HuH-7.5 (cell line): ENCODE measurements at places on chromosomes 7 and 10.

- no peak for DNase-seq
Observed at GRCh38 chr7:92691578-92691977, 101.4 kb upstream of the FAM133B start.

DNA sequence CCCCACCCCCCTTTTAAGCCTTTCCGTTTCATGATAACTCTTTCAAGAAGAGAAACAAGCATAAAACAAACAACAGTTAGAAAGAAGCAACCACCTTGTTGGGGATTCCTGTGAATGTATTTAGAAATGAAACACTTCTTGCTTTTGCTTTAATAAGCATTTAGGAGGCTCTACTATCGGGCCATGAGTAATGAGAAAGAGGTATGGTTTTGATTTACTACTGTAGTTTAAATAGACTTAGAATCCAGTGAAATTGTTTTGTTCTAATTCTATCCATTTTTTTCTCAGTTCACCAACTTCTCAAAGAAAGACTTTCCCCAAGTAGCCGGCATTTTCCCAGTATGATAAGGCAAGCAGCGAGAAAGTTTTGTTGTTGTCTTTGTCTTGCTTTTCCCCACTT, 168.7 kb upstream of the HABP2 start:
- DNase-seq = no peak

DNA sequence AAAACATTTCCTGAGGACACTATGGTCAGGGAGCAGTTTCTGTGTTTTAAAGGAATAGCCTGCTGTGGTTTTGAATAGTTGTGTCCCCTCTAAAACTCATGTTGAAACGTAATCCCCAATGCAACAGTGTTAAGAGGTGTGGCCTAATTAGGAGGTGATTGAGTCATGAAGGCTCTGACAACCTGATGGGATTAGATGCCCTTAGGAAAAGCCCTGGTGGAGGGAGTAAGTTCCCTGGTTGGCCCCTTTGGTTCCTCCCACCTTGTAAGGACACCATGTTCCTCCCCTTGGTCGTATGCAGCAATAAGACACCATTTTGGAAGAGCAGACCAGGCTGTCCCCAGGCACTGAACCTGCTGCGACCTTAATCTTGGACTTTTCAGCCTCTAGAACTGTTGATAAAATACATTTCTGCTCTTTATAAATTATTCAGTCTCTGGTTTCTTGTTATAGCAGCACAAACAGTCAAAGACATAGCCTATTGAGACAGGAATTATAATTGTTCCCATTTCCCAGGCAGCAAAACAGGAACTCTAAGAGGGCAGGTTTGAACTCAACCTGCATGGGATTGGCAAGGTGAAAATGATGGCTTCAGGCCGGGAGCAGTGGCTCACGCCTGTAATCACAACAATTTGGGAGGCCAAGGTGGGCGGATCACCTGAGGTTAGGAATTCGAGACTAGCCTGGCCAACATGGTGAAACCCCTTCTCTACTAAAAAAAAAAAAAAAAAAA, 20.5 kb upstream of the TNS3 start:
- no peak for DNase-seq

DNA sequence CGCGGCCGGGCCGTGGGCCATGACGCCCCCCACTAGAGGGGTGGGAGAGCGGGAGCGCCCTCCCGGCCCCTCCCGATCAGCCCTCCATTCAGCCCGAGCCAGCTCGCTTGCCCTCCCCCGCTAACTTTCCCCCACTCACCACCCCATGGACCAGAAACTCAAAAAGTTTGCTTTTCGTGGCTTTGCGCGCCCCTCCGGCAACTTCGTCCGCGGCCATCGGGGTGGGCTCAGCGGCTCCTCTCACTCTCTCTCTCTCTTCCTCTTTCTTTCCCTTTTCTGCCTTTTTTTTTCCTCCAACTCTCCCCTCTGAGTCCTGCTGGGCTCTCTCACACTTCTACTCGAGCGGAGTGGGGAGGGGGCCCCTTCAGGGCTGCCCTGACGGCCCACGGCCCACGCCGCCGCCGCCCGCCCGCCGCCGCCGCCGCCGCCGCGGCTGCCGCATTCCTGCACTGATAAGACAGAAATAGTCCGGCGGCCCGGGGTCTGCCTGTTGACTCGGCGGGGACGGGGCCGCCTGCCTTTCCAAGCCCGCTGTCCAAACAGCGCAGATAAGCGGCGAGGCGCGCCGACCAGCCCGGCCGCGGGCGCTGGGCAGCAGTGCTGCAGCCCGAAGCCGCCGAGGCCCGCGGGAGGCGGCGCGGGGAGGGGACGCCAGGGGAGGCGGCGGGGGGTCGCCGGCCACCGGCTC, at the start of gene SMARCD3:
Gene SMARCD3 (minus strand): TSS at position 349 of the 688 bp plus-strand sequence. CDS start 132 bp downstream, at position 217.
- peak; percentile 87 for DNase-seq

DNA sequence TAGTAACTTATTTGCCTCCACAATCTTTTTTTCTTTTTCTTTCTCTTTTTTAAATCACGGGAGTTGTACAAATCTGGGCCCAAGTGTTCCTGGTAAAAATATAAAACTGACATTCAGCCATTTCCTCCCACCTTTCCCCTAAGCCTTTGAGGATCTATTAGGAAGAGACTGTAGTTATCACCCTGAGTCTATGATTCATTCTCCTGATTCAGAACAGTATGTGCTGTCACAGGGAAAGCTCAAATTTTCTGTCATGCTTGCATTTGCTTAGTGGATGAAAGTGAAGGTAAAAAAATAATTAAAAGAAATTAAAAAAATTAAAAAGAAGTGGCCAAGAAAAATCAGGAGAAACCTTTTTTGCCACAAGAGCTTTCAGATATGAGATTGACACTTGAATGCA, 71.7 kb downstream of the KIF20B start:
- no peak for DNase-seq

DNA sequence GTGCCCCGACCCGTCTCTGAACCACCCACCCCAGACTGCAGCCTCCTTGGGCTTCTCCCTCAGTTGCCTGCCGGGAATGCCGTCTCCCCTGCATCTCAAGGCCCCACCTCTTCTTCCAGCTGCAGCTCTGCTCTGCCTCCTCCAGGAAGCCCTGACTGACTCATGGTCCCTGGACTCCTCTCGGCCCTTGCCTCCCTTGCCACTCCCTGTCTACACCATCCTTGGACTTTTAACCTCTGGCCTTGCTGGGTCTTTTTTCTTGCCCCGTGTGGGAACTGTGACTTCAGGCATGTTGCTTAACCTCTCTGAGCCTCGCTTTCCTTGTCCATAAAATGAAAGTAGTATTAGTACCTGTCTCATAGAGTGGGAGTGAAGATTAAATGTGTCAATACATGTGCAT, 56.3 kb downstream of the C10orf105 start:
- DNase-seq = no peak

DNA sequence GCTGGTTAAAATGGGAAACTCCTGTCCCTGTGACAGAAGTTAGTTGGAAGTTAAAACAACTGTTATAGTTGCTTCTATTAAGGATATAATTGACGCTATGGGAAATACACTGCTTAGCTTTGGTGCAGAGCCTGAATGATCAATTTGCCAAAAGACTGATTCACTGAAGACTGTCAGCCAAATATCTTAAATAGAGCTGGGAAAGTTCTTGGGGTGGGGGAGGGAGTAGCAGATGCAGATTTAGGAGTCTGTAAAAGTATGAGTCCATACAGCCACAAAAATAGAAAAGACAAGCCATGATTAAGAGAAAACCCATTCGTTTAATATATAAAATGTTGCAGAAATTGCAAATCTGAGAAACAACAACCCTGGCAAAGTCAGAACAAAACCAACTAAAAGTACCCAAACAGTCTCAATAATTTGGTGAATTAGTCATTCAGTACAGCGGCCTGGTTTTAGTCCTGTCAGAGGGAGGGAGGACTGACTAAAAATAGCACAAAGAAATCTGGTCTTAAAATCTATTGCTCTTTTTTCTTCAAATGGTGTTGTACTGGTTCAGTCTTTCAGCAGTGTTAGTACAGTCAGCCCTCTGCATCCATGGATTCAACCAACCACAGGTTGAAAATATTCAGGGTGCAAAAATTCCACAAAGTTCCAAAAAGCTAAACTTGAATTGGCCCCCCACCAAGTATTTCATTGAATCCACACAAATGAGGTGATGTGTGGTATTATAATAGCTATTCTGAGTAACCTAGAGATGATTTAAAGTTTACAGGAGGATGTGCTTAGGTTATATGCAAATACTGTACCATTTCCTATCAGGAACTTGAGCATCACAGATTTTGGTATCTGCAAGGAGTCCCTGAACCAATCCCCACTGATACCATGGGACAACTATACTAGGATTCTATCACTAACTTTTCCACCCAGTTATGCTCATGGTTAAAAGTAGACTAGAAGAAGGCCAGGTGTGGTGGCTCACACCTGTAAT, 30.0 kb downstream of the STK17A start:
- DNase-seq = no peak

GRCh38 chr10:112956631-112957350, 6.7 kb downstream of the TCF7L2 start:
- DNase-seq = no peak

GRCh38 chr10:72597897-72598296, 28.0 kb downstream of the MICU1 start:
- no peak for DNase-seq

DNA sequence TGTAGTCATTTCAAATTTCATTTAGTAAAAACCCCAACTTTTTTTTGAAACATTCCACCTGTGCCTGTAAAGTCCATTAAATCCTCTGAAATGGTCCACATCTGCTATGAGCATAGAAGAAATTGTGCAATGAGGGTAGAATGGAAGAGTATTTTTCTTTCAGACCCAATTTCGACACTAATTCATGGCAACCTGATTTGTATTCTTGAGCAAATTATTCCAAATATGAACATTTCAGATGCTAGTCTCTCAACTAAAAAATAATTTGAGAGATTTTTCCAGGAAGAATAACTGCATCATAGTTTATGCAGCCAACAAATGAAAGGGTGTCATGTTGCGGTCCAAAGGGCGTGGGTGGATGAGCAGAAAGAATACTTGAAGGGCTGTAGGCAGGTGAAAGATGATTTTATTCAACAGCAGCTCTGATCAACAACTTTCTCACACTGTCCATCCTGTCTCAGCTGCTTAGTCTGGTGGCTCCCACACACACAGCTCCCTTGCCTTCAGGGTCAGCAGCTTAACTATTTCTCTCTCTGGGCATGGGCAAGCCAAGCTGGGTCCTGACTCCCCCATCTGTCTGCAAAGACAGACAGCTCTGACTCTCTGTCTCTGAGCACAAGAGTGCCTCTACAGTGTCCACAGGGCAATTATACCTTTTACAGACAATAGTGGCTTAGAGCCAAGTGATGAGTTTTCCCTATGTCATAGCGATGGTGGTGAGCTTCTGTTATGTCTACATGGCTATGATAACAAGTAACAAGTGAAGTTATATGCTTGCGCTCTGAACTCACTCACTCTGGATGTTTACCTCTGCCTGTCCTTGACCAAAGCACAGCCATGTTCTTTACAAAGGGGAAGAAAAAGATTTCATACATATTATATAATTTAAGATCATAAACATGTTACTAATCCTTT, 11.5 kb downstream of the STEAP2 start:
- DNase-seq = no peak

- DNase-seq = no peak
Observed at GRCh38 chr7:39084349-39084748, 106.6 kb downstream of the POU6F2 start.

GRCh38 chr10:113541549-113541927, 11.3 kb upstream of the HABP2 start:
- DNase-seq = no peak

DNA sequence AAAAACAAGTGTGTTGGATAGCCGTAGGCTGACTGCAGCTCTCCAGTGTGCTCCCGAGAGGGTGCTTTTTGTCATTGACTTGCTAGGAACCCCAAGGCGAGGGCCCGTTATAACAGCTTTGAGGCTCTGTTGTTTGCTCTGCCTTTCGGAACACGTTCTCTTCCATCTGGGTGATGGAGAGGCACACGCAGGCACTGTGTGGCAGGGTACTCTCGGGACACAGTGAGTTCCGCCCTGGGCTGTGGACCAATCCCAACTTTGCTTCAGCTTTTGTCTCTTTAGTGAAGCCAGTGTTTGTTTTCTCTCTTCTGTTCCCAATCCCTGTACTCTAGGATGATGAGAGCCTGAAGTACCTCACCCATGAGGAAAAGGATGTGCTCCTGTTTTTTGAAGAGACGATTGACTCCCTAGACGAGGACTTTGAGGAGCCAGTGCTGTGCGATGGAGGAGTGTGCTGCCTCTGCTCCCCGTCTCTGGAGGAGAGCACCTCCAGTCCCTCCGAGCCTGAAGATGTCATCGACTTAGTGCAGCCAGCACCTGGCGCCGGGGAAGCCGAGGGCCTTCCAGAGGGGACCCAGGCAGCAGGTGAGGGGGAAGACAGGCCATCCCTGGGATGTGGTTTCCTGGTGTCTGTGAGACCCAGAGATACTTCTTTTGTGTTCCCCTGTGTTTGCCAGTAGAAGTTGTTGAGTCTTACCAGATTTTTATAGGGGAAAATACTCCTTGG, 43.2 kb downstream of the PROSER2 start:
- no peak for DNase-seq

GRCh38 chr10:45044290-45044689, 43.6 kb downstream of the ZNF22 start:
- no peak for DNase-seq
